Activated CD8-positive, alpha-beta memory T cell treated with anti-CD3 and anti-CD28 coated beads for 48 hours (primary cell): ENCODE measurements at places on chromosomes 7 and 10.
A peak's percentile ranks its signal among the peaks of the same experiment; 100 is the strongest.

- DNase-seq, result no peak
Observed at GRCh38 chr7:89247207-89247606, 451.7 kb upstream of the TEX47 start.

DNA sequence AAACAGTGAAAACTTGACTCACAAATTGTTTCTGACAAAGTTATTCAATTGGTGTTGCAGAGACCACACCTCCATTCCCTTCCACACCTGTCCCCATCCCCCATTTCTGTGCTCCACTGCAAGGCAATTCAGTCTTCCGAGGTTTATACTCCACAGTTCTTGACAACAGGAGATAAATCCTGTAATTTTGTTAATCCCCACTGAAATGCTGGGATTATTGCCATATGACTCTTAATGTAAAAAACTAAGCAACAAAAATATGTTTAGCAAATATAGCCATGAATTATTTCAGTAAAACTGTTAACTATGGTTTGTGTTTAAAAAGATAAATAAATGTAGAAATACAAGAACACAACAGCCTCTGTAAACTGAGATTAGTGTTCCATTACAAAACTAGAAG lies 170.1 kb upstream of the SEMA3D start:
- no peak for DNase-seq

DNA sequence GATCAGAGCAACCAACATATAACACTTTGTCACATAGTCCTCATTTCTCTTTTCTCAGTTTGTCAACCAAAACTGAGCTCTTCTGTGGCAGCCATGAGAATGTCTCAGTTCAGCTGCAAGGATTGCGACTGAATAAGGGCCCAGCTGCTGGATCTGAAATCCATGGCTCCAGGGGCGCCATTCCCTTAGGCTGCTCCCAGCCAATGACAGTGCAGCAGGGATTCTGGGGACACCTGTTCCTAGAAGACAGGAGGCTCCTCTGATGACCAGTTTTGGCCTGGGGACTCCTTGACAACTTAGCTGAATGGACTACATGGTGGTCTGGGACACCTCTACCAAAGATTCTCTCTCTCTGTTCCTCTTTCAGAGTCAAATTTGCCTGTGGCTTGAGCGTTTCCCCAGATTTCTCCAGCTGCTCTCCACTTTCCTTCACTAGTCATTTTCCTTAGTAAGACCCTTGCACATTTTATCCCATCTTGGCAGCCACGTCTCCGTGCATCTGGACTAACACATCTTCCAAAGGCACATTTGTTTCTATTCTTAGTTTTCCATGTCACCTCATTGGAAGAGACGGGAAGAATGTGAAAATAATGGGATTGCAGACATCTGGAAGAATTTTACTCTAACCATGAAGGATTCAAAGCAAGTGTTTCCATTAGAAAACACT lies 28.1 kb upstream of the KIF5B start:
- no peak for DNase-seq

GRCh38 chr10:19651549-19651948 lies 164.7 kb upstream of the PLXDC2 start:
- no peak for DNase-seq

GRCh38 chr7:74420006-74420405 lies 33.7 kb upstream of the GTF2IRD1 start:
- no peak for DNase-seq

- no peak for DNase-seq
Observed at GRCh38 chr7:19944363-19945120, 171.1 kb upstream of the TMEM196 start.

DNA sequence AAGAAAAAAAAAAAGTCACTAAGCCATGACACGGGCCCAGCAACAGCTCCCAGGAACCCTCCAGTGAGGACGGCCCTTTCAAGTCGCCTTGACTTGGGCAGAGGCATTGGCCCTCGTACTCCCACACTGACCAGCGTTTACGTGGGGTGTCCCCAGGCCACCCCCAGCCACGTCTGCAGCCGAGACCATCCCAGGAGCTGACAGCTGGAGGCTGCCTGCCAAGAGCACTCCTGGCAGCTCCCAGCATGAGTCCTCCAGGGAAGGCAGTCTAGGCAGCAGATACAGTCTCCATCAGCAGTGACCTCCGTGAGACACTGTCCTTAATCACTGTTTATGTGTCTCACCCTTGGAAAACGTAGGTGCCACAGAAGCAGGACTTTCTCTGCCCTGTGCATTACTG lies 86.5 kb downstream of the PROSER2 start:
- no peak for DNase-seq

GRCh38 chr7:25361863-25362262 lies 133.6 kb upstream of the NPVF start:
- DNase-seq, result no peak

DNA sequence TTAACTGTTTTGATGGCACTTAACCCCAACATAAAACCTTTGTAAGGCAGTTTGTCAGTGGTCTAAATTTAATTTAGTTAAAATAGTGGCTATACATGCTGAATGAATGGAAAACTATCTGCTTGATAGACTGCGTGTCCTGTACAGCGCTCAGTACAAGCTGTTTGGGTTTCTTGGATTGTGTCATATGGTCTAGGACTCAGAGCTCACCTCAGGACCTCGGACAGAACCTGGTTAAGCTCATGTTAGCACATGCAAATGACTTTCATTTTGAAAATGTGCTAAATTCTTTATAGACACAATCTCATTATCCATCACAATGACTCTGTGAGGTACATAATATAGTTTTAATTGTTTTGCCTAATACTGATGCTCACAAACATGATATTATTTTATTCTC lies 55.7 kb upstream of the RELN start:
- no peak for DNase-seq

DNA sequence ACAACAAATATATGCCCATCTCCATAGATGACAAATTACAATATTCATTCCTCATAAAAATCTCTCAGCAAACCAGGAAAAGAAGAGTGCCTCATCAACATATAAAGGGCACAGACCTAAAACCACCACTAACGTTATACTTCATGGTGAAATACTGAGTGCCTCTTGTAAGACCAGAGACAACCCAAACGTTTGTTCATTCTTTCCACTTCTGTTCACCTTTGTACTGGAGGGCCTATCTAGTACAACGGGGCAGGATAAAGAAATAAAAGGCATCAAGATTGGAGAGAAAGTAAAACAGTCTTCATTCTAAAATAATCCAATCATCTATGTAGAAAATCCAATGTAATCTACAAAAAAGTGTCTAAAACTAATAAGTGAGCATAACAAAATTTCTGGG lies 79.1 kb downstream of the LARP4B start:
- DNase-seq, result no peak

DNA sequence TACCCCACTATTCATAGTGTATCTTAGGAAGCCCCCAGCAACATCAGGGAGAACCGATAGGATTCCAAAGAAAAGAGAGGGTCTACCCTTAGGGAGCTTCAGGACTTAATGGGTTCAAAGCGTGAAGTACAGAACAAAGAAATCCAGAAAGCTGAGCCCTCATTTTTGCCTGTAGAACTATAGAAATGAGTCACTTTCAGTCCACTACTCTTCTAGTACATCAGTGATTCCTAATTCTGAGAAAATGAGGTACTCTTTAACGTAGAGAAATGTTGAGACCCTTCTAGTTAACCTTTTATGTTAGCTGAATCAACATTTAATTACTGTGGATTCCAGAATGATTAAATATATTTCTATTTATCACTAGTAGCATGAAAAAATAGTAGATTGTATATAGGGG lies 1.8 kb downstream of the TDRD1 start:
- no peak for DNase-seq

DNA sequence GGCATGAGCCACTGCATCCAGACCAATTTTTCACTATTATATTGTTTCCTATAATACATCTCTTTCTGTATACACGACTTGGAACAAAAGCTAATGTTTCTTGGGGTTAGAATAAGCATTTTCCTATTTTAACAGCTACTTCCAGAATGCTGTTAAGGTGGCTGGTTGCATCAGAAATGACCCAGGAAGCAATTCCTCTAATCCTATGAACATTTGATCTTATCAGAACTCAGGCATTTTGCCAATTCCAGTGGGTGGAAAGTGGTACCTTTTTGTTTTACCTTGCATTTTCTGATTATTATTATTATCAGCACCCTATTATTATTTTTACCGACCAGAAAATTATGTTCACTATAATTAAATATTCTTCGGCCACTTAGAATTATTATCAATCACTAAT lies 73.3 kb downstream of the NDUFB2 start:
- no peak for DNase-seq

GRCh38 chr7:97043281-97043680 lies 18.6 kb upstream of the DLX5 start:
- no peak for DNase-seq

- DNase-seq, result no peak
Observed at GRCh38 chr10:113175176-113175575, 225.1 kb downstream of the TCF7L2 start.

DNA sequence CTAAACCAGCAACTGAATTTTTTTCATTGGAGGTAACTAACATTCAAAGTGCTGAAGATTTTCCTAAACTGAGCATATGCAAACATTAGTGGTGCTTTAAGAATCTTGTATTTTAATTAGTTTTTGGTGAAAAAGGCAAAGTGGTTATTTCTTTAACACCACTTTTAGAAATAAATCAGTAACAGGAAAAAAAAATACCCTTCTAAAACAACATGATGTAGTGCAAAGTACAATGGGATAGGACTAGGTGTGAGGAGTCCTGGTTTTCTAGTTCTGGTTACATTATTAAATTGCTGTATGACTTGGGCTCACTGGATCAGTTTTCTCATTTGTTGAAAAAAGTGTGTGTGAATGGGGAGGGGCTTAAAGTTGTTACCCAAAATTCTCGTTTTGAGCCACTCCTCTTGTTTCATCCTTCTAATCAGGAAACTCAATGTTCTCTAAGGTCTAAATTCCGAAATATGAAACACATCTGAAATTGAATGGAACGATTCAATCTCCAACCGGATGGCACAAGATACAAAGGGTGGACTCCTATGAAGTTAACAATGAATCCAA lies 1.8 kb downstream of the WASL start:
- no peak for DNase-seq

DNA sequence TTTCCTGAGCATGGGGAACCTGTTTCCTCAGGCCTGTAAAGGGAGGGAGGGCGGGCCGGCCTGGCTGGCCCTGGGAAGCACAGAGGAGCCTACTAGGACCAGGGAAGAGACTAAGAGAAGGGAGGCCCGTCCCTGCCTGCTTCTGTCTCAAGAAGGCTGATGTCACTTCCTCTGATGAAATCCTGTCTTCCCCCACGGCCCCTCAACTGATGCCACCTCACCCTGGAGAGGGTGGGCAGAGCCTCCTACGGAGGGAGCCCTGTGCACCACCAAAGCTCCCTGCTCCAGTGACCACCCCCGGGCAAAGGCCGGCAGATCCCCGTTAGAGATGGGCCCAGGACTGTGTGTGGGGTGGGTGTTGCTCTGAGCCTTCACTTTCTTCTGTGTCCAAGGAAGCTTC lies 1.0 kb upstream of the PILRA start:
- DNase-seq, result no peak

DNA sequence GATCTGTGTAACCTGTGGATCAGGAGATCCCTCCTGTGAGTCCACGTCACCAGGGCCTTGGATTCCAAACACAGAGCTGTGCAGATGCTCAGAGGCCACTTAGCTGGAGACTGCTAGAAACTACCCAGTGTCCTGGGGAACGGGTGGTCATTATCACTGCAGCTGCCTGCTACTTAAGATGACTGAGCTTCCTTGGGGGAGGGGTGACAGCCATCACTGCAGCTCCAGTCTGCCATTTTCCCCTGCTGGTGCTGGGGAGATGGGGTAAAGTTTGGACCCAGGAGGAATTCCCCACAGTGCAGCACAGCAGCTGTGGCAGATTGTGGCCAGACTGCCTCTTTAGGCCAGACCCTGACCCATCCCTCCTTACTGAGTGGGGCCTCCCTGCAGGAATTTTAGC lies 78.8 kb upstream of the VOPP1 start:
- no peak for DNase-seq

DNA sequence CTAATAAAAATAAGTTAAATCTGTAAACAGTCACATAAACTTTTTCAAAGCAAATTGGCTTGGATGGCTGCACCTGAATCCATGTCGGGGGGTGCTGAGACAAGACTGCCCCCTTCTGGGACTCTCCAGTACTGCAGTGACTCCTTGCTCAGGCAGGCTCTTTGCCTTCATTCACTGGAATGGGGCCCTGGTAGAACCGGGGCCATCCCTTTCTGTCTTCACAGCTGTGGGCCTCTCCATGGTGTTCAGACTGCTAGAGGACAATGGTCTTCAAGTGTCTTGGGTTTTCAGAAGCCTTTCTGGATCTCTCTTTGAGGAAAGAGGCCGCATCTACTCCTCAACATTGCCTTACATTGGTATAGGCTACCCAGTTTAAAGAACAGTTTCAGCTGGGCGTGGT lies 16.1 kb upstream of the IMPDH1 start:
- DNase-seq, result peak; percentile 29

- no peak for DNase-seq
Observed at GRCh38 chr10:82397854-82398253, 522.9 kb downstream of the NRG3 start.

- no peak for DNase-seq
Observed at GRCh38 chr10:88478256-88478655, 104.9 kb downstream of the RNLS start.

DNA sequence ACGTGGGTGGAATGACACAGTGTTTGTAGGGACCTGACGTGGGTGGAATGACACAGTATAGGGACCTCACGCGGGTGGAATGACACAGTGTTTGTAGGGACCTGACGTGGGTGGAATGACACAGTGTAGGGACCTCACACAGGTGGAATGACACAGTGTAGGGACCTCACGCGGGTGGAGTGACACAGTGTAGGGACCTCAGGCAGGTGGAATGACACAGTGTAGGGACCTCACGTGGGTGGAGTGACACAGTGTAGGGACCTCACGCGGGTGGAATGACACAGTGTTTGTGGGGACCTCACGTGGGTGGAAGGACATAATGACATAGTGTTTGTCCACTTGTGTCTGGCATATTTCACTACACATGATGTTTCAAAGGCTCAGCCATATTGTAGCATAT lies 19.3 kb downstream of the PPP2R2D start:
- no peak for DNase-seq

GRCh38 chr10:72932259-72933015 lies 22.2 kb downstream of the PLA2G12B start:
- no peak for DNase-seq

- no peak for DNase-seq
Observed at GRCh38 chr7:34044734-34045353, 139.5 kb downstream of the BMPER start.

DNA sequence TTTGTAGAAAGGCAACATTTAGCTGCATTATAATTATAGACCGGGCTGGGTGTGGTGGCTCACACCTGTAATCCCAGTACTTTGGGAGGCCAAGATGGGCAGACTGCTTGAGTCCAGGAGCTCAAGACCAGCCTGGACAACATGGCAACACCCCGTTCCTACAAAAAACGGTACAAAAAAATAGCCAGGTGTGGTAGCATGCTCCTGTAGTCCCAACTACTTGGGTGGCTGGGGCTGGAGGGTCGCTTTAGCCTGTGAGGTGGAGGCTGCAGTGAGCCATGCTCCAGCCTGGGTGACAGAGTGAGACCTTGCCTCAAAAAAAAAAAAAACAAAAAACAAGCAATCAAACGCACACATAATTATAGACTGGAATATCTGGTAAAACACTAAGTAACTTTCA lies 5.0 kb downstream of the YWHAG start:
- DNase-seq, result no peak
